ENCODE measurements at places on chromosomes 13 and 19.

- no peak for DNase-seq
Measured at GRCh38 chr13:75847588-75847987, 211.5 kb downstream of the LMO7 start.

GRCh38 chr19:47520343-47520806 lies 5.5 kb upstream of the NAPA start:
- DNase-seq: no peak

DNA sequence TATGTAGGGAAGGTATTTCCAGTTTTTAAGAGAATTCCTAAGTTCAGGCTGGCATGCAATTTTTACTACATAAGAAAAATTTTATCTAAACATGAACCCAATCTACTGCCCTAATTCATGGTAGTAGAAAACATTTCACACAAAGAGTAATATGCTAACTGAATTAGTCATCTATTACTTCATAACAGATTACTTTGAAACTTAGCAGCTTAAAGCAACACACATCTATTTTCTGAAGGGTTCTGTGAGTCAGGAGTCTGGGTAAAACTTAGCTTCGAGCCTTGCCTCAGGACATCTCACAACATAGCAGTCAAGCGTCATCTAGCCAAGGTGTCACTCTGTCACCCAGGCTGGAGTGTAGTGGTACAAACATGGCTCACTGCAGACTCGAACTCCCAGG lies 537.5 kb downstream of the DCT start:
- no peak for DNase-seq

DNA sequence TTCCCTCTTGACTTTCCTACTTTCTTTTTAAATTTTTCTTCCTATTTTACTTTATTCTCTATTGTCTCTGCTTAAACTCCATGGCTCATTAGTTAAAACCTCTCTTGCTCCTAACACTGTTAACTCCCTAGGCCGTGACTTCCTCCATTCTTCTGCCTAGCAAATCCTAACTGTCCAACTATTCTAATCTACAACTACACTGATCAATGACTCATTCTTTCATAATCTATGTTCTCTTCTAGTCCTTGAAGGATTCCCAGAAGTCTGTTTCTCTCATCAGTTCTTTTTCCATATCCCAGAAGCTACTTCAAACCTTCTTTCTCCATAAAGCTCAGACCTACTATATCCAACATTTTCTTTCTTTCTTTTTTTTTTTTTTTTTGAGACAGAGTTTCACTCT lies 66.9 kb downstream of the MICU2 start:
- DNase-seq: no peak

DNA sequence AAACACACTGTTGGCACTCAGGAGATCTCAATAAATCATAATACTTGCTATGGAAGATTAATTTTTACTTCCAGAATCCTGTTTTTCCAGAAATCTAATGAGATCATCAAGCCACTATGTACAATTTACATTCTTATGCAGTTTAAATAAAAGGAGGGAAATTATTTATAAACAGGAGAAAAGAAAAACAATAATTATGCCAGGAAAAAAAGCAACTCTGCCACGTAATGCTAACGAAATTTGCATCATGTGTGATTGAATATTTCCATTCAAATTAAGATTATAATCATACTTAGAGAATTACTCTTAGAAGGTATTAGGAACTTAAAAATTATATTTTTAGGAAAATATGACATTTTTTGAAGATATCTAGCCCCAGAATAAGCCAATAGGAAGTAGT lies 13.0 kb downstream of the FAM124A start:
- no peak for DNase-seq

All from KG1 (cell line).